Panc1 (cell line): ENCODE measurements at places on chromosomes 11 and 22.

- no peak for DNase-seq
Measured at GRCh38 chr11:8242118-8242475, 21.6 kb downstream of the LMO1 start.

GRCh38 chr11:120352405-120352804 lies 16.2 kb downstream of the ARHGEF12 start:
- DNase-seq, result no peak

DNA sequence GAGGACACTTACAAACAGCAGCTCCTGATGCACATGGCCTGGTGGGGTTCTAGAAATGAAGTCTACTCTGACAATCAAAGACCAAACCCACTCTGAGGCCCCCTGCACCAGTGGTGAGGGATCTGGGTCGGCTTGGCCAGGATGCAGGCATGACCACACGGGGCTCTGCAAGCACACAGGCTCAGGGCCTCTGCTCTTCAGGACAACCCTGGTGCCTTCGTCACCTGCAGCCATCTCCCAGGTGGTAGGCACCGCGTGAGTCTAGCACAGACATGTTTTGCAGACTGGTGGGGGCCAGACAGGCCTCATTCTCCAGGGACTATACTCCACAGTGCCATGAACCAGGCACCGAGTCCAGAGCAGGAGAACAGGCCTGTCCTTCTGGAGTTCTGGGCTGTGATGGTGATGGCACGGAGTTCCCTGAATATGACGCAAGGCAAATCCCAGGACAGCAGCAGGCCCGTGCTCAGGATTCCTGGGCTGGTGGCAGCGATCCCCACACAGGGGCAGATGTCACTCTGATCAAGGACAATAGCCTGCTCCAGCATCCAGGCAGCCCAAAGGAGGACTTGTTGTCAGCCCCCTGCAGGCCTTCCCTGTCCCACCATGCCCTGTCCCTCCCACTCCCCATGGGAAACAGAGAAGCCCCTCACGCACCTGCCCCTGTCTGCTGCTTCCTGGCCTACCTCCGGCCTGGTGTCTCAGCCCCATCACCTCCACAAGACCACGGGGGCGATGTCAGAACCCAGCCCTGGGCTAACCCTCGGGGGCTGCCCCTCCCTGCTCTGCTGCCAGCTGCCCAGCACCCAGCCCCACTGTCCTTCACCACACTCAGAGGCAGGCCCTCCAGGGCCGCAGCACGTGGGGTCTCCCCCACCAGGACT lies 36.1 kb downstream of the GNB1L start:
- no peak for DNase-seq

DNA sequence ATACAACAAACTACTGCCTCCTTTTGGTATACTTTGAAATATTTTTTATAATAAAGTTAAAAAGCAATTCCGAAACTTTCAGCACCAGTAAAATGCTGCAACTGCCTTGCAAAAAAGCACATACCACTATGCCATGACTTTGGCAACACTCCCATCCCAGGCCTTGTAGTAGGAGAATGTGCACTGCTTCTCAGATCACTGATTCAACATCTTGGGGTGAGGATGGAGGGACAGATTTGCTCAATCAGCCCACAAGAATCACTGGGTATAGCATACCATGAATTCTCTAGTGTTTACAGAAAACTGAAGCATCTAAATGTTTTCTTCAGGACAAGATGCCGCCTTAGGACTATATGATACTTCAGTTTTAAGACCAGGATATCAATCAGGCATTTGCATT lies 14.9 kb downstream of the EIF4ENIF1 start:
- no peak for DNase-seq

GRCh38 chr11:75946531-75947530 lies 131.8 kb downstream of the UVRAG start:
- no peak for DNase-seq

DNA sequence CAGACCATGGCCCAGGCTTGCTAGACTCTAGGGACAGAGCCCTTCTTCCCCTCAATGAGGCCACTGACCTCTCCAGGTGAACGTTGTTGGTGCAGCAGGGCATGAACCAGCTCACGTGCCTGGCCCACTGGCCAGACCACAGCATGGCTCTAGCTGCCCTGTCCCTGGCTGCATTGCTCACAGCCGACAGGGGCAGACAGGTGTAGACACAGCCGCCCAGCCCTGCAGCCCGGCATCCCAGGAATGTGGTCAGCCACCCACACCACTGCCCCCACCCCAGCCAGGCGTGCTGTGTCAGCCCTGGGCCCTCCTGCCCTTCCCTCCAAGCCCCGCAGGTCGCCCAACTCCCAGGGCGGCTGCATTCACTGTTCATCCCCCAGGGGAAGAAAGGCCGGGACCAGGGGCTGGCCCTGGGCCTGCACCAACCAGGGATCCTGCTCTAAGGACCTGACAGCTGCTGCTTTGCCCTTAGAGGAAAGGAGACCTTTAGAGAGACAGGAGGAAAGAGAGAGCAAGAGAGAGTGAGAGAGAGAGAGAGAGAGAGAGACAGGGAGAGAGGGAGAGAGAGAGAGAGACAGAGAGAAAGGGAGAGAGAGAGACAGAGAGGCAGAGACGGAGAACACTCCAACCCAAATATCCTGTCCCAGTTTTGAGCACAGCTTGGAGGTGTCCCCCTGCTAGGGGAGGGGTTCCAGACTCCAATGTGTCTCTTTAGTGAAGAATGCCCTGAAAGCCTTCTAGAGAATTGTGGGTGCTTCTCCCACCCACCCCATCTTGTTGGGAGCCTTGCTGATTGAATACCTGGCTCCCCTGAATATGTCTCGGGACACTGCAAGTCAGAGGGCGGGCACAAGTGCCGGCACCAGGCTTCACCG lies 44.2 kb upstream of the LINC01488 start:
- no peak for DNase-seq

GRCh38 chr11:12216041-12216451 lies 105.7 kb downstream of the MICAL2 start:
- no peak for DNase-seq

DNA sequence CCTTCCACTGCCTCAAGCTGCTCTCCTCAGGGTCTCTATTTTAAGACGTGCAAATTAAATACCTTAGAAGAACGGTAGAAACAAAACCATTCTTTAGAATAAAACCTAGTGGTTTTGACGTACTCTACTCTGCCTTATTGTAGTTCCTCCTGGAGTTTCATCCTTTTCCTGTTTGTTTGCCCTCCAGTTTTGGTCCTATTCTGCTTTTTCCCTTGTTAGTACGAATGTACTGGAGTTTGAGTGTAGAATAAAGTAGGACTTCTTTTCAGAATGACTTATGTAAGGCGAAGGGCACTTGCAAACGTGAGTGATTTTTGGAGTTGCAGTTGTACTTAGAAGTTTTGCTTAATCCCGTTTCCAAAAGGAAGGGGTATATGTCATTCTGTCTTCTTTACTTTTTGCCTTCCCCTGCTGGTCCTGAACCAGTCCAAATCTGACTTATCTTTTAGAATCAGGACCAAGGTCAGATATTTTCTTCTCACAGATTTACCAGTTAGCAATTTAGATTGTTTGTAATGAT lies 1.4 kb downstream of the SIK2 start:
- no peak for DNase-seq

- DNase-seq, result no peak
Measured at GRCh38 chr11:47236482-47236881, 12.1 kb downstream of the ACP2 start.

DNA sequence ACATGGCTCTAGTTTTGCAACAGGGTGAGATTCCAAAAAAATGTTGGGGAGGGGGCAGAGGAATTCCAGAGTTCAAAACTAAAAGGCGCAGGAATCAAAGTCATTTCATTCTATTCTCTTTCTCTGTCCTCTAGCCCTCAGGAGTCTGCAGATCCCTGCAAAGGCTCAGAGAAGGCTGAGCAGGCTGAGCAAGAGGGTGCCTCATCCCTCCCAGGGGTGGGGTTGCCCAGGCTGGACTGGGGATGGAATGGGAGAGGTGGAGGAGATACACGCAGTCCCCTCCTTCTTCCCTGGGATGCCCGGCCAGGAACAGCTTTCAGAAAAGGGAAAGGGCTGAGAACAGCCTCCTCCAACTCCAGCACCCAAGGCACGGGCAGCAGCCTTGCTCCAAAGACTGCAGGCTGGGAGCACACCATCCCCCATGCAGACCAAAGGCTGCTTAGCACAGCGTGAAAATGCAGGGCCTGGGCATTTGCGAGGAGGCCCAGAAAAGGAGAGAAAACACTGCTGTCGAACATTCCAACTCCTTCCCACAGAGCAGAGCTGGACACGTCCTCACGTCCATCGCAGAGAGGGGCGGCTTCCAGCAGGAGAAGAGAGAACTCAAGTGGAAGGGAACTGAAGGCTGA lies 51.8 kb downstream of the MN1 start:
- no peak for DNase-seq

GRCh38 chr22:45240104-45240809 lies 437 bp downstream of the KIAA0930 start:
- DNase-seq, result no peak

DNA sequence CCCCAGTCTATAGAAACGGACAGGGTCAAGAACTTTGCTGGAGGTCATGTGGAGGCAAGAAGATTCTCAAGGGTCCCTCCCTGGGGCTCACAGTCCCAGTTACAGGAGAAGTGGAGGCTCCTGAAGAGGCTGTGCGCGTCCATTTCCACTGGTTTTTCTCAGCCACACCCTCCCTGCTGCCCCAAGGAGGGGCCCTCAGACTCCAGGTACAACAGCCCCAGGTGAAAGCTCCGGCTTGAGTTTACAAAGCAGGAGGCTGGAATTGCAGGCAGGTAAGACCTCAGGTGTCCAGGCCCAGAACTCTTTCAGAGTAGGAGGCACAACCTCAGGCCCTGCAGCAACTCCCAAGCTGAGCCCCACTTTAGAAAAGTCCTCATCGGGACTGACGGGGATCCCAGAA lies 3.1 kb downstream of the SHANK2 start:
- no peak for DNase-seq

DNA sequence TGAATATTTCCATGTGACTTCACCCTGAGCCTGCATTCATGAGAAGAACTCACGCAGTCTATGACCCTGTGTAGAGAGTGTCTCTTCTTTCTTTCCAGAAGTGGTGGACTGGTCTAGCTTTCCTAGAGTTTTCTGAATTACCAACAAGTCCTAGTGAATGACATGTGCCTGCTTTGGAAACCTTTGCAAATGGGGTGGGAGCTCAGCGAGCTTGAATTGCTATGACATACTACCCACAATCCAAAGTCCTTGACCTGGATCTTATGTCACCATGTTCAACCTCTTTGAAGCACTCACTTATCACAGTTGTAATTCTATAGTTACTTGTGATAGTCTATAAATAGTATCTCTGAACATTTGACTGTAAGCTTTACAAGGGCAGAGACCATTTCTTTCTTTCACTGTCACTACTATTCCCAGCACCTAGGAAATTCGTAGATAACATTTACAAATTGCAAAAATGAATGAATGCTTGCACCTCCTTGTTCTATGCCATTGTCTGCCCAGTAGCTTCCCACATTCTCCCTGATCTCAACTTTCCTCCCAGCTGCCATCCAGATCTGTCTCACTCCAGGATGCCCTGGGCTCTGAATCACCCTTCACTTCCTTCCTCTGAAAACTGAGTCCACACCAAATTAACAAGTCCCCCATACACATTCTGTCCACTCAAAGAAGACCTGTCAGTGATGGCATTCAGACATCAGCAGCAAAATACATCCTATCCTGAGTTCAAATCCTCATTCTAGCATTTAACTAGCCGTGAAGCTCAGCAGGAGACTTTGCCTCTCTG lies 201.9 kb upstream of the SESN3 start:
- no peak for DNase-seq

GRCh38 chr22:17103351-17103750 lies 17.8 kb downstream of the TMEM121B start:
- DNase-seq, result no peak

DNA sequence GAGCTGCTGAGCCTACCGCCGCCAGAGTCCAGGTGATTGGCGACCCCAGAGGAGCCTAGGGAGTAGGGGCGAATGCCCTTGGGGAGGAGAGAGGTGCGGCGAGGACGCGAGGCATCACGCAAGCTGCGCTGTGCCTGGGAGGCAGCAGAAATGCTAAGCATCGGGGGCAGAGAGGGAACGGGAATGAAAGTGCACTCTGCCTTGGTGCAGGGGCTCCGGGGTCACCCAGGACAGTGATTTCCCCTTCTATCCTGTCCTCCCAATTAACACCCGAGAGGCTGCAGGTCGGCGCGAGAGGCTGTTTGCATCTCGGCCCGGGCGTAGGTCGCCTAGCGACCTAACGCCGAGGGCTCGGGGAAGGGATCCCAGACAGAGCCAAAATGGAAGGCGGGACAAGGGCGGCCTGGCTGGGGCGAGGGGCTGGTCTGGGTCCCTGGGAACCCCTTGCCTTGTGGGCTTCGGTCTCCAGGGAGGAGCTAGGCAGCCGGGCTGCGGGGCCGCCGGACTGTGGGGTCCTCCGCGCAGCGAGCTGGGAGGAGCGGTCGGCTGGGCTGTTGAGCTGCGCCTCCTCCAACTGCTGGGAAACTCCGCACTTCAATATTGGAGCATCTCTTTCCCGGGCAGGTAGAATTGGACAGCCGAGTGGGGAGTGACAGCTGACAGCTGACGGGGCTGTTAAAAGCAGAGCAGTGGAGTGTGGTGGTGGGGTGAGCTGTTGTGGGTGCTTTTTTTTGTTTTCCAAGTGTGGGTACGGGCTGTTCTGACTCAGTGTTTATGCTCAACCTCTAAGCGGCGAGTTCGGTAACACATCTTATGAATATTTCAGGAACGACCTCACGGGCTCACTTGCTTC lies 657 bp downstream of the ELMOD1 start:
- no peak for DNase-seq

DNA sequence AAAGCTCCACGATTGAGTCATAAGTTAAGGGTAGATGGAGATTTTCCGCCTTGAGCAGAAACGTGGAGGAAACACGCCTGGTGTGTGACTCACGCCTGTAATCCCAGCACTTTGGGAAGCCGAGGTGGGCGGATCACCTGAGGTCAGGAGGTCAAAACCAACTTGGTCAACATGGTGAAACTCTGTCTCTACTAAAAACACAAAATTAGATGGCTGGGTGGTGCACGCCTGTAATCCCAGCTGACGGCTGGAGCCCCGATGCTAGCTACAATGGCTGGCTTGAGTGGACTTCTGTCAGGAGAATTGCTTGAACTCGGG lies 17.3 kb upstream of the DGCR8 start:
- DNase-seq, result no peak

DNA sequence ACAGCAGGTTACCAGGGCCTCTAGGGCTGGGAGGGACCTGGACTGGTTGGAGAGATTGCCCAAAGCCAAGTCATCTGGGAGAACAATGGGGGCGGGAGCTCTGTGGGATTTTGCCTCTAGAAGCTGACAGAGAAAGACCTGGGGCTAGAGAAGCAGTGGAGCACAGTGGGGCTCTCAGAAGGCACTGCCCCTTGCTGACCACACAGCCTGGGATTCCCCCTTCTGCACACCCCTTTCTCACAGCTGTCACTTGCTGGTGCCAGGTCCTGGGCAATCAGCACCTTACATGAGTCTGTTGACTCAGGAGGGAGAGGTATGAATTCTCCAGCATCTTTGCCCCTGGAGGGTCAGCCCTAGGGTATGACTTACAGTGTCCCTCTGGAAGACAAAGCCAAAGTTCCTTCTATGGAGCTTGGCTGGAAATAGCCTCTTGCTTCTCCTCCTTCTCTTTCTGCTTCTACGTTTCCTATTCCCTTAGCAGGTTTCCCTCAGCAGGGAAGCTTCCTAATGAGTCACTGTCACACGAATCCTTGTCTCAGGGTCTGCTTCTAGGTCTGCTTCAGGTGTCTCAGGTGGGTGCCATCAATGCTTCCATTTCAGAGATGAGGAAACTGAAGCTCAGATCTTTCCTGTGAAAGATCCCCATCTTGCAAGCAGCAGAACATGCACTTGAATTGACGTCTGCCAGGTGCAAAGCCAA lies 27.0 kb downstream of the GDPD5 start:
- no peak for DNase-seq
